ENCODE measurements at places on chromosomes 11 and 22.

DNA sequence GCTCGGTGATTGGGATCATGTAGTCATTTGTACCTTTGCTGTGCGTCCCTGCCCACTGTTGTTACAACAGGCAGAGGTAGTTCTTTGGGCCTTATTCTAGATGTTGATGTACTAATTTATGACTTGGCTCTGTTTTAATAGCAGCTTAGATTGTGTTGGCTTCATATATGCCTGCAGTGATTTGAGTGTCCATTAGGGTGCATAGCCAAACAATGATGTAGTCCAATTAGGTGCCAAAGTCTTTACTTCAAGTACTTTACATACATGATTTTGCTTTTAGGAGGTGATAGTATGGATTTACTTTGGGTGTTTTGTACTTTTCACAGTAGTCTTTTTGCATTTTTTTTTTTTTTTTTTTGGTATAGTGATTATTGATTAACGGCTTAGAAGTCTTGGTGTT is 46.4 kb downstream of the PPP6R3 start:
- peak; percentile 34 for DNase-seq

DNA sequence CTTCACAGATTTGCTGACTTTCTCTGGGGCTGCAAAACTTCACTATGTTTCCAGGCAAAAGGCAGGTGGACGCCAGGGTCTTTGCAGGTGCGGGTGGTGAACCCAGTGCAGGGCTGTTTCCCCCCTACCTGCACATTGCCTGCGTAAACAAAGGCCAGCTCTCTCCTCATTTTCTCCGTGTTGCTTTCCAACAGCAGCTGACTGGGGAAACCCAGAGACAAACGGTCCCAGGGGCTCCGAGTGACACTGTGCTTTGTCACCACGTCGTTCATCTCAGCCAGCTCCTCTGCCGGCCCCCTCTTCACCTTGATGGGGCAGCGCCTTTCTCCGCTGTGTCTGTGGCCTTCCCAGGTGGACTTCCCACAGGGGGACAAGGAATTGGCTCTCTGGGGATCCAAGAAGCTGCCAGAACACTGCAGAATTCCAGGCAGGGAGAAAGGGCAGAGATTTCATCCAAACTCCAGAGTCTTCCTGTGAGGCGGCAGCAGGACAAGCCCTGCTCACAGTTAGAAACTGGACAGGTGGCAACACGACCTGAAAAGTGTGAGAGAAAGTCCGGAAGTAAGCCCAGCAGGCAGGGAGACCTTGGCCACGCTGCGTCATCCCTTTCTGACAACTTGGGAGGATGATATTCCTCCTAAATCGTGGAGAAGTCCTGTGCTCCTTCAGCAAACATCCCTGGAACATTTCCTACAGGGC is 1493.7 kb downstream of the TBC1D22A start:
- DNase-seq = no peak

GRCh38 chr11:121237686-121238658 is 54.6 kb upstream of the SC5D start:
- DNase-seq = peak; percentile 95

GRCh38 chr11:118201966-118202365 is 22.8 kb downstream of the JAML start:
- DNase-seq = no peak

GRCh38 chr11:17724020-17724908 is 4.9 kb downstream of the MYOD1 start:
- no peak for DNase-seq

DNA sequence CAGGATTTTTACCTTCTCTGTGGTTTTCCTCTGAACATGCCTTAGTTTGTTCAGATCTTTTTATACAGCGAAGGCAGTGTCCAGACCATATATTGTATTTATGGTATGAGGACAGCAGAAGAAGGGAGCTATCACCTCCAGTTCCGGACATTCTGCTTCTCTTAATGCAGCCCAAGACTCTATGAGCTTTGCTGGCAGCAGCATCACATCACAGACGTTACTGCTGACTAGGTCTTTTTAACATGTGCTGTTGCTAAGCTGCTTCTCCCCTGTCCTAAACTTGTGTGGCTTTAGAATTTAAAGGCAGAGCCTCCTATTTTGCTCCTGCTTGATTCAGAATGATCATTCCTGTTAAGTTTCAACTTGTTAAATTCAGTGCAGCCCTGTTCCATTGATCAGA is 13.4 kb downstream of the MICAL2 start:
- no peak for DNase-seq

DNA sequence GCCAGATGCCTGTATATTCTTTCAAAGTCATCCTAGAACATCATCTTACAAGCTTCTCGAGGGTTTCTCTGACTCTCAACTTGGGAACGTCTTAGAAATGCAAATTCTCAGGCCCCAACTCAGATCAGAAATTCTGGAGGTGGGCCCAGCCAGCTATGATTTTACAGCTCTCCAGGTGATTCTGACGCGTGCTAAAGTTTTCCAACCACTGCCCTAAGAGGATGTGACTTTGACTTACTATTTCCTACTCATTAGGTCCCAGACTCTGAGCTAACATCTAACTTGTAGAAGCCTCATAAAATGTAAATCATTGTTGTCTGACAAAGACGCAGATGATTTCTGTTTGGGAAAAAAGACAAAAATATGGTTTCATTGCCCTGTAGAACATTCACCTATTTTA is 61.1 kb downstream of the IRAG1 start:
- no peak for DNase-seq

GRCh38 chr11:86275493-86276370 is 26.3 kb upstream of the HIKESHI start:
- no peak for DNase-seq

GRCh38 chr11:44177905-44178304 is 82.4 kb downstream of the EXT2 start:
- no peak for DNase-seq

DNA sequence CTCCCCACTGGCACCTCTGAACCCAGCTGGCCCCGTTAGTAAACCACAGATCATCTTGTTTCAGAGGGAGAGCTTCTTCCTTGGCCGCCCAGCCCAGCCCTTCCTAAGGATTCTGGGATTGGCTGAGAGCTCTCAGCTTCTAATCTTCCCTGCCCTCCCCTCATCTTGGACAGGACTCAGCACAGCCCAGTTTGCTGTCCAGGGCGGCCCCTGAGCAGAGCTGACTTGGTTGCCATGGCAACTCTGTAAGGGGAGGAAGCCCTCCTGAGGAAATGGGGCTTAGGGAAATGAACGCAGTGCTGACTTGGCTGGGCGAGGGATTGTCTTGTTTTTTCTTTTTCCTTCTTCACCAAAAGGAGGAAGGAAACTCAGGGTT is 4.6 kb downstream of the APOL4 start:
- DNase-seq = no peak

GRCh38 chr11:93209466-93209865 is 11.7 kb upstream of the SLC36A4 start:
- DNase-seq = no peak

GRCh38 chr11:64076758-64077157 is 41.0 kb downstream of the FLRT1 start:
- no peak for DNase-seq

DNA sequence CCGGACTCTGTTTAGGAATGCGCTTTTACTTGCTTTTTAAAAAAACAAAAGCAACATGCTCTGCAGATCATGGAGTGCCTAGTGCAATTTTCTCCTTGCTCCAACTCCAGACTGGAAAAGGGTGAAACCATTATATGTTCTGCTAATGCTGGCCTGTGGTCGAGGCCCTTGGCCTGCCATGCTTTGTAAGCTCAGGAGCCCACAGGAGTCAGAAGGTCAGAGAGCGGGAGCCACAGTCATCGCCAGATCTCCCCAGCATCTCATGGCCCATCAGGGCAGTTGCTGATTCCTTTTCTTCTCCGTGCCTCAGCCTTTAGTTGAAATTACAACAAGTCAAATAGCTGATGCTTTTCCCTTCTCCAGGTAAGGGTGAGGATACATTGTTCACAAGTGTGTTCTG is 80.3 kb downstream of the DDIAS start:
- DNase-seq = no peak

DNA sequence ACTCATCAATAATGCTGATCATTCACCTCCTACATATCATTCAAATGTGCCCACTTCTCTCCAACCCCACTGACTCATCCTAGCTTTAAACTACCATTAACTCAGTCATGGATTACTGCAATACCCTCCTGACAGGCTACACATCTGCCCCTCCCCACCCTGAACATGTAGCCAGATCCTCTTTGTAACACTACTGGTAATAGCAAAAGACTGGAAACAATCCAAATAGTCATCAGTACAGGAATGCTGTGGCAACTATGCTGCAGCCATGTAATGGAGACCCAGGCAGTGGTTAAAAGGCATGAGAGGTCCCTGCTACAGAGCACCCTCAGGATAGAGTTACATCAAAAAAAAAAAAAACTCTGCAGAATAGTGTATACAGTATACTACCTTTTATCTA is 16.6 kb downstream of the SLC43A3 start:
- peak; percentile 74 for DNase-seq

GRCh38 chr11:77467233-77467632 is 6.7 kb downstream of the PAK1 start:
- DNase-seq = peak; percentile 88

DNA sequence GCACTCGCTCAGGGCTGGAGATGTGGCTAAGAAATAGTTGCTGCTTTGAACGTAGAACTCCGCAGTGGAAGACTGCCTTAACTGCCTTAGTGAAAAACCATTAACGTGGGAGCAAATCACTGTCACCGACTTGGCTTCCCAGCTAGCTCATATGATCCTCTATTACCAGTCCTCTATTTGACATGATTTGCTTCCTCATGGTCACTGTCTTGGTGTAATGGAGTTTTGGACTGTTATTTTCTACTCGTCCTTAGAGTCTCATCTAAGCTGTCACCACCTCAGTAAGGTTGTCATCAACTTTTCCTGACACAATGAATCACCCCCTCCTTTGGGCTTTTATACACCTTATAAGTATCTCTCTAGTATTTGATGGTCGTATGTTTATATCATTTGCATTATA is 167.1 kb upstream of the NARS2 start:
- DNase-seq = no peak

DNA sequence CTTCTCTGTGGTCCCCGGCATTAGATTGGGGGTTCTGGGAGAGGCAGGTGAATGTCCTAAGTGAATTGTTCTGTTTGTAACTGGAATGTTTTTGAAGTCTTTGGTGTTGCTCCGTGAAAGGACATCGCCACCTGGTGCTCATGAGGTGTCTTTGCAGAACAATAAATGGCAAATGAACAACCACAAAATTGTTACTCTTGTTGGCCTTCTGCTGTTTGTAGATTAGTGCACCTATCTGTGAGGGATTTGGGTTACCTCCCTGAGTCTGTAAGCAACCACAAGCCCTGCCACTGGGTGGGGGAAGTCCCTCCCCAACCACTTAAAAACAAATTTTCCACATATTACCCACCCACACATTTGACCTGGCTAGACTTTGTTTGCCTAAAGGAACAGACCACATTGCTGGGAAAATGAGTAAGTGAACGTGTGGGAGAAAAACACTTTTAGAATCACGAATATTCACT is 4.7 kb downstream of the MPEG1 start:
- peak; percentile 69 for DNase-seq

GRCh38 chr11:45655012-45655283 is 10.5 kb downstream of the CHST1 start:
- DNase-seq = no peak

DNA sequence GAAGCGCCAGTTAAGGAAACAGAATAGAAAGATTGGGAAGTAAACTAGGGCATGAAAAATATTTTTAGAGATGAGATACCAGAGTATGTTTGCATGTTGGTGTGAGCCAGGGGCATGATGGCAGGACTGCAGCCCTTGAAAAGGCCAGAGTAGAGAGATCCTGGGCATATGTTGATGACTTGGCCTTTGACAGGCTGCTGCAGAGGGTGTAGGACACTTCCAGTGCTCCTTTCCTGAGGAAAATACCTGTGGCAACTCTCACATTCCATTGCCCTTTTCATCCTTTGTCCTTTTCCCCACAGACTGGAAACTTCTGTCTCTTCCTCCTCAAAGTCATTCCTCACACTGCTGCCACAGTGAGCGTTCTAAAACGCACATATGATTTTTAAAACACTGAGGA is 150.7 kb upstream of the CCDC90B start:
- no peak for DNase-seq

DNA sequence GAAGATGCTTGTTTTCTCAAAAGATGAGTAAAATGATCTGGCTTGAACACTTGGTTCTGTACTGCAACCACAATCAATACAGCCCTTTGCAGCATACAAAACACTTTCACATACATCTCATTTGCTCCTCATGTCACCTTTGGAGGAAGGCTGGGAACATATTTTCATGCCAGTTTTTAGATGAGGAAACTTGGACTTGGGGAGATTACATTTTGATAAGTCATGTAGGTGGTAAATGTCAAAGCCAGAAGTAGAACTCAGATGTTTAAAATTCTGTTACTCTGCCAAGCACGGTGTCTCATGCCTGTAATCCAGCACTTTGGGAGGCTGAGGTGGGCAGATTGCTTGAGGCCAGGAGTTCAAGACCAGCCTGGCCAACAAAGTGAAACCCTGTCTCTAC is 121.8 kb downstream of the MICAL2 start:
- peak; percentile 26 for DNase-seq

GRCh38 chr11:127994736-127995135 is 592.6 kb downstream of the ETS1 start:
- DNase-seq = peak; percentile 19

DNA sequence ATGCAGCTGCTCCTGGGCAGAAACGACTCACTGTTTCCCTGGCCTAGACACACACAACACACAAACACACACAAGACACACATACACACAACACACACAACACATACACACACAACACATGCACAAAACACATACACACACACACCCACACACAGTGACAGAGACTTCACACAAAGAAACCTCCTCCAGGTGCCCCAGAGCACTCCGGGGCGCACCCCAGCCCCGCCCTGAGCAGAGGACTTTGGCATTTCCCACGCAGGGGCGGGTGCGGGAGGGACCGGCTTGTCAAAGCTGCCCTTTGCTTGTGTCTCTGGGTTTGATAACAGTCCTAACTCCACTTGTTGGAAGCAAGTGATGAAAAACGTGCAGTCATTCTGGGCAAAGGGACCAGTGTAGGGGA is 6.5 kb downstream of the APOBEC3A start:
- no peak for DNase-seq

DNA sequence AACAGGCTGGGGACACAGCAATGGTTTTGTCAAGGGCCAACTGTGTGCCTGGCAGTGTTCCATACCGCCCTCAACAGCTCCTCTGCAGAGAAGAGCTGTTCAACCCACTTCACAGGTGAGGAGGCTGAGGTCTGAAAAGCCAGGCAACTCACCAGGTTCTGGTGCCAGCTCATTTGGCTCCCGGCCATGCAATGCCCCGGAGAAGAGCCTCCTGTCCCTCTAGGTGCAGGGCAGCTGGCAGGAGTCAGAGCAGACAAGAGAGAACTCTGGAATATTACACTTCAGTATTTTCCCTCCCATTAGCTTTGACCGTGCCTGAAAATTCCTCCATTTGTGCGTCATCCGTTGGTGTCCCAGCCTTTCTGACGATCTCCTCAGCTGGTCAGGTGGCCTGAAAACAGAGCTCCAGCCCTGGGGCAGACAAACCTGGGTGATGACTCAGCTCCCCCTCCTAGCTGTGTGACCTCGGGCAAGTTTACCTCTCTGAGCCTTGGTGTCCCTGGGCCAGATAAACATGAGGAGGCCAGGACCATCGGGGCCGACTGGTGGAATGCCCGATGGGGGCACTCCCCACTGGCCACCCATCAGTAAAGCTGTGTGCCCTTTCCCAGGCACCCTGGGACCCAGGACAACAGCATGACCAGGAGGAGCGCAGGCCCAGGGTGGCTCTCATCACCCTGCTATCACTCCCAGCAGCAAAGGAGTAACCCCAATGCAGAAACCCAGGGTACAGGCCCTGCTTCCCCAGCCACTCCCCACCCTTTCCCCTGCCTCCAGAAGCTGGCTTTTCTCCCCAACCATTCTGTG is 9.6 kb upstream of the C1QTNF6 start:
- DNase-seq = peak; percentile 92
